ENCODE measurements at places on chromosomes 5 and 9.

DNA sequence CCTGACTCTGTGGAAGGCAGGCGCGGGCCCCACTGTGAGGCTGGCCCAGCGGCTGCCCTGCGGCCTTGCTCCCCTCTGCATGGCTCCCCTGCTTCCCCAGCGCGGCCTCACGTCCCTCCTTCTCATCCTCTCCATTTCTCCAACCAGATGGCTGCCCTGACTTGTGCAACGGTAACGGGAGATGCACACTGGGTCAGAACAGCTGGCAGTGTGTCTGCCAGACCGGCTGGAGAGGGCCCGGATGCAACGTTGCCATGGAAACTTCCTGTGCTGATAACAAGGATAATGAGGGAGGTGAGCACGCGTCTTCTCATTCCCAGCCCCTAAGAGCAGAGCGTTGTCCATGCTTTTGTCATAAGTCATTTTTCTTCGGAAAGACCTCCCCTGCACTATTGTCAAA lies 129.0 kb upstream of the WWC1 start:
- no peak for DNase-seq

DNA sequence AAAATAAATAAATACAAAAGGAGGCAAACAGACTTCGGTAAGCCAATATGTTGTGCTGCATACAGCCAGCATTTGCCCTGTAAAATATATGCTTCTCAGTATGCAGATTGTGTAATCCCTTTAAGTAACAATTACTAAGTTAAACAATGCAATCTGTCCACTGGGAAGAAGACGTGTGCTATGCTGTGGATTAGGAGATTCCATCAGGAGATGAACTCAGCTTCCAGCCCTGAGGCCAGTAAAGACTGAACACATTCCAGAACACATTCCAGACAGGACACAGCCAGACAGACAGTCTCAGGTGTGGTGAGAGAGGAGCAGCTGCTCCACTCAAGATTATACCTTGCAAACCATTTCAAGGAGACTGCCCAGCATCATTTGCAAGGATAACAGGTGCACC lies 97.8 kb downstream of the MPDZ start:
- DNase-seq, result no peak

DNA sequence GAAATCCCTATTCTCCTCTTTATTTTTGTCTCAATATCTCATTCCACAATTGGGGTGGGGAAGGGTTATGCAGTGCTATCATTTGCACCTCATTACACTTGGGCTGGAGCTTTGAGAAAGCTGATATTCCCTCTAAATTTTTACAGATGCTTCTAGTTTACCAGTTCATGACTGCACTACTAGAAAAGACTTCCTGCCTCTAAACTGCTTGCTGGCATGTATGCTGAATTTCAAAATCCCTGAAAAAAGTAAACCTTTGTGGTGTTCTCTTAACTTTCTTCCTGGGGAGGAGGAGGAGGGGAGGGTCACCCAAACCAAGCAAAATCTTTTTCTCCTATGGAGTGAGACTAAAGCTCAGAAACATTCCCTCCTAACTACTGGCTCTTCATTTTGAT lies 45.1 kb downstream of the BNC2 start:
- DNase-seq, result no peak

DNA sequence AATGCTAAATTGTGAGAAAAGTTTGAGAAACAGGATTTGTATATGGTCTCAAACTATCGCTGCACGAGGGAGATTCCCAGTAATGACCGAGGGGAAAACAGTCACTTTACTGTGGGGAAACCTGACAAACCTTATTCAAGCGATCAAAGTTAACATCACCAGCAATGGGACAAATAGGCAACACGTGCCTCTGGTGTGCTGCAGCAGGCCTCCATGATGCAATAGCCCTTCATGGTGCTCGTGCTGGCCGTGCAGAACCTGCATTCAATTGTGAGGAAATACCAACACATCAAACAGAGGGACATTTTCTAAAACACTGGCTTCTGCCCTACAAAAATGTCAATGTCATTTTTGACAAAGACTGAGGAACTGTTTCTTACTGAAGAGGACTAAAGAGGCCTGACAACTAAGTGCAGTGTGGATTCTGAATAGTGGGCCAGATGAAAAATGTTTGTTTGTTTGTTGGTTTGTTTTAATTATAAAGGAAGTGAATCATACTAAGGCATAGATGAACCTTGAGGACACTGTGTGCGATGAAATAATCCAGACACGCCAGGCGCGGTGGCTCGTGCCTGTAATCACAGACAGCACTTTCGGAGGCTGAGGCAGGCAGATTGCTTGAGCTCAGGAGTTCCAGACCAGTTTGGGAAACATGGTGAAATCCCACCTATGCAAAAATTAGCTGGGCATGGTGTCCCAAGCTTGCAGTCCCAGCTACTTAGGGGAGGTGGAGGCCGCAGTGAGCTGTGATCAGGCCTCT lies 17.6 kb upstream of the MARCHF6 start:
- no peak for DNase-seq

- no peak for DNase-seq
Observed at GRCh38 chr5:136802383-136802782, 437.0 kb upstream of the TRPC7 start.

GRCh38 chr9:19018201-19018600 lies 14.8 kb downstream of the SAXO1 start:
- DNase-seq, result no peak

GRCh38 chr9:6186691-6187090 lies 28.9 kb upstream of the IL33 start:
- no peak for DNase-seq

DNA sequence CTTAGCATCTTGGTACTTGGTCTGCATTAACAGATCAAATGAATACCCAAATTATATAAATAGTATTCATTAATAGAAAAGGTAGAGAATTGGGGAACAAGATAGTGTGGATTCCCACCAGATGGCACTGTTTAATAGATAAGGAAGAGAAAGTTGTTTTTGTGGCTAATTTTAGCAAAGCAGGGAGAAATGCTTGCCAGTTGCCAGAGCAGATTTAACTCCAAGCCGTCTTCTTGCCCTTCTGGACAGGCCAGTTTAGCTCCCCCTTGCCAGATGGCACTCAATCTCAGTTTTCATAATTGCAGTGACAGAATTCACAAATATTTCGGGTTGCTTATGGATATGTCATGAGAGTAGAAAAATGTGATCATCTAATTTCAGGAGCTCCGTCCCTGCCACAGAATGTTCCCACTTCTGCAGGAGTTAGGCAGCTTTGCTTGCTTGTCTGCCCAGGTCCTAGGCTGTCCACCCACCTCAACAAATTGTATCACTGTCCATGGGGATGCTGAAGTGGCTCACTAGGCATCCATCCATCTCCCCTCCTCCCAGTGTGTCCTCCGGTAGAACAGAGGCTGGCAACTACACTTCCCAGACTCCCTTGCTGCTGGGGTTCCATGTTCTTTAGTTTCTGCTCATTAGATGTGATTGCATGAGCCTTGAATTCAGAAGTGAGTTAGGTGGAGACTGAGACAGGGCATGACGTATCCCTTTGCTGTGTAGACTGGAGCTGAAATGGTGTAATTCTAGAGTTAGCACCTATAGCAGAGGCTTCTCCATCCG lies 11.8 kb upstream of the HEXB start:
- no peak for DNase-seq

- no peak for DNase-seq
Observed at GRCh38 chr5:14816374-14816998, 55.1 kb downstream of the ANKH start.

- DNase-seq, result no peak
Observed at GRCh38 chr9:38382141-38382540, 10.4 kb upstream of the ALDH1B1 start.

DNA sequence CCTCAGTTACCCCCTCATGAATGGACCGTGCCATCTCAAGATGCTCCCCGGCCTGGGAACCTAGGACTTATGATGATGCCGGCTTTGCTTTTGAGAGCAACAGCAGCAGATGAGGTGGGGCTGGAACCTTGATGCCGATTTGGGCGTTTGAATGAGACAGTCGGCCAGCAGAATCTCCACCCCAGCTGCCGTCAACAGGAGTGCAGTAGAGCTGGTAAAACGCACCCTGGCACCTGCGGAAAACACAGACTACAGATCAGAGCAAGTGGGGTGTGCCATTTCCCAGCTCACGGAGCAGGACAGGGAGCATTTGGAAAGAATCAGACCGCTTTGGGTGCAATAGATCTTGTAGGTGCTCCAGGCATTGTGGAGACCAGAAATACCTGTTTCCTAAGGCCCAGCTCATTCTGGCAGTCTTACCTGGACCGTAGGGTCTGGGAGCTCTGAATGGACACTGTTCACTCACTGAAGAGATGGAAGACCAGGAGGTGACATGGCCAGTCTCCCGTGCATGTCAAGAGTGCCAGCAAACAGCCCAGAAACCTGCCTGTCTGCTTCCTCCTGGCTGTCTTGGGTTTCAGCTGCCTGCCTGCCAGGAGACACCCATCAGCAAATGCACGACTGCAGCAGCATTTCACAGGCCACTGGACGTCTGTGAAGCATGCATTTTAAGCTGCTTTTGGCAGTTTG lies 317.7 kb upstream of the IRX4 start:
- DNase-seq, result no peak

- no peak for DNase-seq
Observed at GRCh38 chr5:113123618-113124017, 147.0 kb downstream of the DCP2 start.

- no peak for DNase-seq
Observed at GRCh38 chr9:32701321-32702022, 66.0 kb upstream of the TAF1L start.

- no peak for DNase-seq
Observed at GRCh38 chr9:108830272-108830671, 25.5 kb downstream of the ACTL7B start.

DNA sequence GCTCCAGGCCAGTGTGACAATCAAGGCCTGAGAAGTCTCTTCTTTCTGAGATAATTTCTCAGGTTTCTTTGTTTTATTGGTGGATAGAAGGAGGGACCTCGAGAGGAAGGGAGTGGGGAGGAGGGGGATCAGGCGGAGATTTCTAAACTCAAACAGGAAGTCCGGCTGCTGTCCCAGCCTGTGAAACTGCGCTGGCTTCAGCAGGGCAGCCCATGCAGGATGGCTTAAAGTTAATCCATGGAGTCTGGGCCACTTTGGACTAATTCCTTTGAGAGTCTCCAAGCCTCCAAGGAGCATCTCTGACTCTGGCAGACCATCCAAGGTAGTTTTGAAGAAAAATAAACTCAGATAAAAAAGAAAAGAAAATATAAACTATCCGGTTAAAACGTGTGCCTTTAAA lies 378.5 kb downstream of the MLLT3 start:
- DNase-seq, result no peak

DNA sequence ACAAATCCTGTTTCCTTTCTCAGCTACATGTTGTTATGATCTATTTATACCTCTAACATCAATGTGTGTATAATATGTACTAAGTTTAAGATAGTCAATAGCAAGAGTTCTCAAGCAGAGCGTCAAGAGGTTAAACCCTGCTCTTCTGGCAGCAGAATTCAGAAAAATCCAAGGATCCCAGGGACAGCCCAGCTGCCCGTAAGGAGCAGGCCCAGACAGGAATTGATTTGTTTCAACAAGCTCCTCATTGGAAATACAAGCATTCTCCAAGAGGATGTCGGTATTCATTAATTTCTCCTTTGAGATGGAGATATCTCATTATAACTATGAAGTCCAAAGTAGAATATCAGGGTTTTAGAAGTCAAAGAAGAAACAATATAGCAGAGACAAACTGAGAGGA lies 14.9 kb downstream of the EFNA5 start:
- no peak for DNase-seq

DNA sequence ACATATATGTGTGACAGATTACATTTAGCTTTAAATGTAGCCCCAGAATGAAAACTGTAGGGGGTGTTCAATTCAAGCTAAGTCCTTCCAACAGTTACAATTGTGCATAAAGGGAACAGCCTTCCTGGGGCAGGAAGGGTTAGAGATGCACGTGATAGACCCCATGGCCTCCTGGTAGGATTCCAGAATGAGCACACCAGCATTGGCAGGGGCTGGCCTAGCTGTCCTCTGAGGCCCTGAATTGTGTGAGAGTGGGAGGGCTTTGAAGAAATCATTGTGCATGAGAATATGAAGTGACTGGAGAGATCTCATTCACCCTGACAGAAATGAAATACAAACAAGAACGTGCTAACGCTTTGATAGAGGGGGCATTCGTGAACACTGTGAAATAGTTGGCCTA lies 663.8 kb upstream of the KLF4 start:
- DNase-seq, result no peak

GRCh38 chr9:8709731-8710130 lies 910.2 kb upstream of the DMAC1 start:
- no peak for DNase-seq

GRCh38 chr9:111691672-111692329 lies 30.4 kb downstream of the GNG10 start:
- DNase-seq, result no peak

GRCh38 chr5:90854169-90854568 lies 295.6 kb downstream of the ADGRV1 start:
- no peak for DNase-seq

DNA sequence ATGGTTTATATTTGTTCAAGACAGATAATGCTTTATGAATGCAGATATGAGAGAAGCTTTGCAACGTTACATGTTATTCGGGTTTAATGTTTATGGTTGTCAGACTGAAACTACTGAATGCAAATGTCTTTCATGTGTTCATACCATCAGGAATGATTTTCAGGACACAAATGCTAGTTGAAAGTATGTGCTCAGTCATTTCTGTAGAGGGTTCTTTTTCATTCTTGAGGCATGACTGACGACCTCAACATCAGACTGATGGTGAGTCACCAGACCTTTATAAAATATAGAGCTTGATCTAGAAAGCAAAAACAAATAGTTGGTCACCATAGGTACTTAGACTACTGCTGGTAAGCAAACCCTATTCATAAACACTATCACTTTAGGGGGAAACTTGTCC lies 287.3 kb upstream of the NUDT12 start:
- no peak for DNase-seq

- DNase-seq, result no peak
Observed at GRCh38 chr5:147552897-147553296, 43.0 kb upstream of the DPYSL3 start.

GRCh38 chr5:10453545-10453944 lies 11.9 kb downstream of the ROPN1L start:
- no peak for DNase-seq

DNA sequence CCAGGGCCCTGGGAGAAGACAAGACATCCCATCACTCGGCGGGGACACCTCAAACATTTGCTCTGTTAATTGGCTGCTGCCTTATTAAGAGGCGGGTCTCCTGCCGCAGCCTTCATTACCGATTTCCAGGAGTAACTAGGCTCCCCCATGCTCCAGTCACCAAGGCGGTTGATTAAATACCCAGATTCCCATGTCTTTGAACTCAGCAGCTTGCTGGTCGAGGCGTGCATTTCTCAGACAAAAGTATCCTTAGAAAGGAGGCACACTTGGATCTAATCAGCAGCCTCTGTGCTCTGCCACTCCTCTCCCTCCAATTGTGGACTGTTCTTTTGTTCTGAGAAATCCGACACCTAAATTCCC lies 228.8 kb downstream of the FSTL4 start:
- DNase-seq, result no peak

GRCh38 chr9:6239694-6240093 lies 24.1 kb downstream of the IL33 start:
- DNase-seq, result no peak

Data from activated T-cell treated with anti-CD3 and anti-CD28 coated beads for 1 hour (primary cell).